ENCODE measurements at places on chromosomes 2 and 18. TPM values are rescaled to one million over a fixed set of nuclear protein-coding genes. Genes with fewer than 3 reads are reported as not detected.

Gene CFAP53
- 0.26 TPM for total RNA-seq

Gene VWC2L
- total RNA-seq = not detected

Gene PRKAG3
- not detected for total RNA-seq

Gene KLHL29
- 8.0 TPM for total RNA-seq

Gene SKA1
- 4.3 TPM for total RNA-seq

Gene SIX3
- total RNA-seq = not detected

Gene PTPRN
- total RNA-seq = 0.67 TPM

GRCh38 chr2:222058819-222059445 is 239.9 kb downstream of the PAX3 start:
- no peak for DNase-seq

DNA sequence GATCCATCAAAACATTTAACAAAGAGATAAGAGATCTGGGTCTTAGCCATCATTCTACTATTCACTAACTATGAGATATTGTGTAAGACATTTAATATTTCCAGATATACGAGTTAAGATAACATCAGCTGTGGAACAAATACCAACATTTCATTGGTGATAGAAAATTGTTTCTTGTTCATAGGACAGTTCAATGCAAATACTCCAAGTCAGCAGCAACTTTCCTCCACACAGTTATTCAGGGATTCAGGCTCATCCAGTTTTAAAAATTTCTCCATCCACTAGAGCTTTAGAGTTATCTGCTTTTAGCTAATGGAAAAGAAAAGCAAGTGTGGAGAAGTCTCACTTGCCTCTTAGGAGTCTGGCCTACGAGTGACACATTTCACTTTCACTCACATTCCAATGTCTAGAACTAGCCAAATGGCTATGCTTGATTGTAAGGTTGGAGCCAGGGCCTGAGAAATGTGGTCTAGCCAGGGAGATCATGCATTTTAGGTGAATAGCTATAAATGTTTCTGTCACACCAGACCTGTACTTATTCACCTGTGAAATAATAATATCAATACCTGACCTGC is 119.3 kb upstream of the MAPRE2 start:
- no peak for DNase-seq

DNA sequence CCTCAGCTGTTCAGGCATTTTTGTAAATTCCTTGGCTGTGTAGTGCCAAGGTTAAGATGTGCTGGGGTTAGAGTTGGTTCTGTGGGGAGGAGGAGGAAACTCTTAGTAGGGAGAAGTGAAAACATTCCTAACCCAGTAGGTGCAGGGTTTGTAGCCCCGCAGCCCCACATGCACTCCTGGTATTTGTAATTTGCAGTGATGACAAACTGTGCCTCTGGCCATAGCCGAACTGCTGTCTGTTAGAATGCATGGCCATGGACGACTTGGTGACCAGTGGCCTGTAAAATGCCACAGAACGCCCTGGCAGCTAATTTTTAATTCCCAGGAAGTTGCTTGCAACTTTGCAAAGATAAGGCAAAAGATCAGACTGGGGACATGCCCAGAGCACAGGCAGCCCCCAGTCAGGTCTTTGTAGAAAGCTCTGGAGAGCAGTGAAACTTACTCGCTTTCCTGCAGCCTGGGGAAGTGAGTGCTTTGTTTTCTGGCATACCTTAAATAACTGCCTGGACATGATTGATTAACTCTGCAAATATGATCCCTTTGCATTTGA is 38.4 kb downstream of the LYPD6B start:
- no peak for DNase-seq

- no peak for DNase-seq
Measured at GRCh38 chr2:23791030-23791429, 135.9 kb downstream of the ATAD2B start.

DNA sequence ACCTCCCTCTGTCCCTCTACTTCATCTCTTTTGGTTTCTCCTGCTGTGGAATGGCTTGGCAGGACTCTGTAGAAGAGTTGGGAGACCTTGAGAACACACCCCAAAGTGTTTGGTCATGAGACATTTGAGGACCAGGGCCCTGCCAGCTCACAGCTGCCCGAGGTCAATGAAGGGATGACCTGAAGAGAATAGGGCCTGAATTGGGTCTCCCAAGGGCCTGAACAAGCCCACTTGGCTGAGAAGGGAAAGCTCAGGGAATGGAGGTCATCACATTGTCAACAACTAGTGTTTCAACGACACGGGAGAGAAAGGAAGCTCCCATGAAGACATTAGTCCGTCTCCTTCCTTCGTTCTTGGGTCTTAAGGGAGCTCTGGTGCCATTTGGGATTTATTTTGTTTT is 52.8 kb downstream of the TTC32 start:
- no peak for DNase-seq

DNA sequence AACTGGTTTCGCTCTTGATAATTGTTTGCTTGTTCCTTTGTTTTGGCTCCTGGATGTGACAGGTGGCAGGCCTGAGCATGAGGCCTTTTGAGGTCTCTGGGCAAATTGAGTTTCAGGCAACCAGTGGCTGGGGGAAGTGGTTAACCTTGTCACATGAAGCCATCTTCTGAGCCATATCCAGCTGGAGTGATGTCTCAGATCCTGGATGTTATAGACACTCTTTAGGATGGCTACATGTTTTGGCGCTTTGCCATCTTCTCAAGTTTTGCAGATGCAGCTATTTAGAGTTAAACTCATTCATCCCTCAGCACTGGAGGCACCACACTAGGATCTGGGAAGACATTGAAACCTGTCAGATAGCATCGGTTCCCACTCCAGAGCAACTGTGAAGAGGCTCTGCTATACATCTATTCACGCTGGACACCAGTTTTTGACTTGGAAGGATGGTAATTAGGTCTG is 25.3 kb upstream of the TACR1 start:
- DNase-seq = no peak

- DNase-seq = no peak
Measured at GRCh38 chr18:45734944-45735343, 11.0 kb downstream of the SLC14A1 start.

DNA sequence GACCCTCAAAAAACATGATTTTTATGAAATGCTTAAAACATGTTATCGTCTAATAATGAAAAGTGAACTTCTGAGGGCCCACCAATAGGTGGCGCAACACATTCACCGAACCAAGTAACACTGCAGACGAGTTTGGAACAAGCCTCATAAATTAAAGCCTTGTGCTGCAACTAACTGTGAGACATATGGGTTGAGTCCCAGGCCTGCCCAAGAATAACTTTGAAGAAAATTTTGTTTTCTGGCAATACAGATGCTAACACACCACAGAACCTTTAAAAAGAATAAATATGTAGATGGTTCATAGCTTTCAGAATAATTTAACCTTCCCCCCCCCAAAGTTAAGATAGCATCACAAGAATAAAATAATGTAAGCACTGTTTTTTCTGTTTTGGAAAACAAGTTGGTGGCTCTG is 285.9 kb downstream of the RNF144A start:
- no peak for DNase-seq

- DNase-seq = no peak
Measured at GRCh38 chr18:8835521-8835953, 130.2 kb downstream of the MTCL1 start.

Data from chondrocyte (in vitro differentiated cells).